Uterine smooth muscle cell (primary cell): ENCODE measurements at places on chromosomes 4 and X. TPM values are rescaled to one million over a fixed set of nuclear protein-coding genes. Genes with fewer than 3 reads are reported as not detected.

GDI1 gene
- 110 and 115 TPM in 2 replicates for total RNA-seq

SPANXA2 gene
- total RNA-seq: not detected in 2 replicates

APLN gene
- 0.12 and 0.33 TPM in 2 replicates for total RNA-seq

HMX1 gene
- not detected in 2 replicates for total RNA-seq

SLC6A14 gene
- not detected in 2 replicates for total RNA-seq

PRDM5 gene
- 23.5 and 25.0 TPM in 2 replicates for total RNA-seq

STK26 gene
- 13.6 and 20.4 TPM in 2 replicates for total RNA-seq

CTAG1A gene
- total RNA-seq: not detected in 2 replicates

PRR32 gene
- not detected in 2 replicates for total RNA-seq

PNPLA4 gene
- total RNA-seq: 15.7 and 16.6 TPM in 2 replicates

TRIM75 gene
- not detected in 2 replicates for total RNA-seq

BDH2 gene
- total RNA-seq: 39.0 and 48.5 TPM in 2 replicates

MXRA5 gene
- total RNA-seq: 36.2 and 49.0 TPM in 2 replicates

CD40LG gene
- total RNA-seq: under 0.01 TPM in 1 of 2 replicates, not detected in the other

DOCK11 gene
- total RNA-seq: 39.5 and 43.0 TPM in 2 replicates

PROM1 gene
- under 0.01 TPM in 1 of 2 replicates, not detected in the other for total RNA-seq

FABP2 gene
- total RNA-seq: not detected in 2 replicates

TMPRSS11A gene
- total RNA-seq: not detected in 2 replicates

RBM10 gene
- 61.2 and 69.6 TPM in 2 replicates for total RNA-seq

PCYT1B gene
- total RNA-seq: 2.1 and 4.2 TPM in 2 replicates

PDGFC gene
- total RNA-seq: 131 and 133 TPM in 2 replicates

GLRA3 gene
- under 0.01 TPM in 1 of 2 replicates, not detected in the other for total RNA-seq

ZNF718 gene
- 8.2 and 9.2 TPM in 2 replicates for total RNA-seq

TKTL1 gene
- not detected in 2 replicates for total RNA-seq

STOX2 gene
- total RNA-seq: 0.12 and 0.33 TPM in 2 replicates

CT55 gene
- total RNA-seq: 0.25 TPM in 1 of 2 replicates, not detected in the other

MGARP gene
- total RNA-seq: 3.1 and 8.0 TPM in 2 replicates

NSG1 gene
- 0.44 TPM in 1 of 2 replicates, not detected in the other for total RNA-seq

TMEM271 gene
- total RNA-seq: not detected in 2 replicates

ZNF595 gene
- total RNA-seq: 11.1 and 14.0 TPM in 2 replicates

ASMT gene
- total RNA-seq: not detected in 2 replicates

SLC25A53 gene
- total RNA-seq: 5.8 and 8.9 TPM in 2 replicates

SSX4B gene
- total RNA-seq: not detected in 2 replicates

PHKA1 gene
- 10.1 and 15.7 TPM in 2 replicates for total RNA-seq

CCDC120 gene
- total RNA-seq: 0.11 and 0.37 TPM in 2 replicates

MID2 gene
- 9.5 and 15.1 TPM in 2 replicates for total RNA-seq

TLR3 gene
- 1.5 and 1.8 TPM in 2 replicates for total RNA-seq
